B cell (primary cell): ENCODE measurements at places on chromosomes 1 and 21. TPM values are rescaled to one million over a fixed set of nuclear protein-coding genes. Genes with fewer than 3 reads are reported as not detected.

The SIK1 gene
- total RNA-seq: 81.1 and 97.7 TPM in 2 replicates

DNA sequence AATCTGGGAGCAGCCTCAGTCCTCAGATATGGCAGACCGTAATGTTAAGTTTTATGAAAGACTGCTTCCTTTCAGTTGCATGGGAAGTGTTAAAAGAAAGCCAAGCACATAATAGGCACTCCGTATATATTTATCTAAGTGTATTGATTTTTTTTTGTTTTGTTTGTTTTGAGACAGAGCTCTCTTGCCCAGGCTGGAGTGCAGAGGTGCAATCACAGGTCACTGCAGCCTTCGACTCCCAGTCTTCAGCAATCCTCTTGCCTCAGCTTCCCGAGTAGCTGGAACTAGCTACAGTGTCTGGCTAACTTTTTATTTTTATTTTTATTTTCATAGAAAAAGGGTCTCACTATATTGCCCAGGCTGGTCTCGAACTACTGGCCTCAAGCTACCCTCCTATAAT is 341.8 kb downstream of the USH2A start:
- no peak overlapping the region for H3K27ac ChIP-seq
- no peak overlapping the region for H3K4me3 ChIP-seq
- H3K4me1 ChIP-seq: no peaks in the 10 kb centered on the region
- DNase-seq: no peak

GRCh38 chr1:79519084-79519760 is 512.7 kb upstream of the ADGRL4 start:
- H3K27me3 ChIP-seq: no peaks in the 10 kb centered on the region
- no peaks in the 10 kb centered on the region for H3K36me3 ChIP-seq
- H3K4me3 ChIP-seq: no peak overlapping the region
- H3K27ac ChIP-seq: no peak overlapping the region
- no peak for DNase-seq
- no peaks in the 10 kb centered on the region for H3K4me1 ChIP-seq

- no peak overlapping the region for H3K4me3 ChIP-seq
- no peak for DNase-seq
- H3K4me1 ChIP-seq: peaks cover 28% of the 10 kb centered on the region
- no peaks in the 10 kb centered on the region for H3K27me3 ChIP-seq
- H3K36me3 ChIP-seq: no peaks in the 10 kb centered on the region
- no peak overlapping the region for H3K27ac ChIP-seq
Observed at GRCh38 chr1:108071601-108072000, 106.6 kb upstream of the VAV3 start.

DNA sequence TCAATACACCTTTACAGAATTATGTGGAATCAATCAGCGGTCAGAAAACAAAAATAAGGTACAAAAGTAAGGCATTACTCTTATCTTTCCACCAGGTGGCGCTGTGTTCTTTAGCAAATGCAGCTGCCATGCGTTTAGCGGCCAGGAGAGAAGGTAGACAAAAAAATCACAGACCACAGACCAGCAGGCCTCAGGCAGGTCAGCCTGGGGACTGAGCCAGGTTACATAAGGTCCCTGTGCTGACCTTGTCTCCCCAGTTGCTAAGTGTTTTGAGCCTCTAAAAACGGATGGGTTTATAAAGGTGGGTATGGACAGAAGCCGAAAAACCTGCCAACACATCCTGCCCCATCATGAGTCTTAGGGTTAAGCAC is 2.8 kb downstream of the RGS16 start:
- no peaks in the 10 kb centered on the region for H3K27me3 ChIP-seq
- peaks cover 19% of the 10 kb centered on the region for H3K4me1 ChIP-seq
- H3K36me3 ChIP-seq: no peaks in the 10 kb centered on the region

GRCh38 chr1:174110053-174110452 is 49.3 kb upstream of the RABGAP1L start:
- peak overlapping the region; percentile 25 for H3K27ac ChIP-seq
- no peak overlapping the region for H3K4me3 ChIP-seq
- H3K36me3 ChIP-seq: no peaks in the 10 kb centered on the region
- H3K4me1 ChIP-seq: peaks cover 10% of the 10 kb centered on the region
- peak; percentile 35 for DNase-seq
